ENCODE measurements at places on chromosomes 2 and 18.

- no peaks in the 10 kb centered on the region for H3K4me1 ChIP-seq
- H3K36me3 ChIP-seq: no peaks in the 10 kb centered on the region
- no peak for DNase-seq
- no peaks in the 10 kb centered on the region for H3K27me3 ChIP-seq
- H3K4me3 ChIP-seq: no peak overlapping the region
These were observed 153.1 kb upstream of the THUMPD2 start for GRCh38 chr2:39932198-39932597.

DNA sequence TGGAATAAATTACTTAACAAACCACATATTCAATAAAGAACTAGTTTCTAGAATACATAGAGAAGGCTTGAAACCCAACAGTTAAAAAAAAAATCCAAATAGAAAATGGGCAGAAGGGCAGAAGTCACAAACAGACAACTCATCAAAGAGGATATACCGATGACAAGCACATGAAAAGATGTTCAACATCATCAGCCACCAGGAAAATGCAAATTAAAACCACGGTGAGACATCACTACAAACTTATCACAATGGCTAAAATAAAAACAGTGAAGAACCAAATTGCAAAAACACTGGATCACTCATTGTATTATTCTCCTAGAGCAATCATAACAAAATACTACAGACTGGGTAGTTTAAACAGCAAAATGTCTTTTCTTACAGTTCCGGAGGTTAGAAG lies 14.5 kb downstream of the SESTD1 start:
- DNase-seq: no peak
- H3K4me3 ChIP-seq: no peak overlapping the region
- no peak overlapping the region for H3K27ac ChIP-seq
- no peaks in the 10 kb centered on the region for H3K36me3 ChIP-seq

- no peaks in the 10 kb centered on the region for H3K36me3 ChIP-seq
- no peak overlapping the region for H3K27ac ChIP-seq
- H3K4me3 ChIP-seq: no peak overlapping the region
- no peak for DNase-seq
- H3K4me1 ChIP-seq: peaks cover 5% of the 10 kb centered on the region
These were observed 110.5 kb downstream of the CCDC148 start for GRCh38 chr2:158346032-158346431.

- no peak overlapping the region for H3K27ac ChIP-seq
- H3K36me3 ChIP-seq: no peaks in the 10 kb centered on the region
- no peak overlapping the region for H3K4me3 ChIP-seq
- H3K4me1 ChIP-seq: no peaks in the 10 kb centered on the region
These were observed 246.6 kb upstream of the SESTD1 start for GRCh38 chr2:179511105-179511789.

DNA sequence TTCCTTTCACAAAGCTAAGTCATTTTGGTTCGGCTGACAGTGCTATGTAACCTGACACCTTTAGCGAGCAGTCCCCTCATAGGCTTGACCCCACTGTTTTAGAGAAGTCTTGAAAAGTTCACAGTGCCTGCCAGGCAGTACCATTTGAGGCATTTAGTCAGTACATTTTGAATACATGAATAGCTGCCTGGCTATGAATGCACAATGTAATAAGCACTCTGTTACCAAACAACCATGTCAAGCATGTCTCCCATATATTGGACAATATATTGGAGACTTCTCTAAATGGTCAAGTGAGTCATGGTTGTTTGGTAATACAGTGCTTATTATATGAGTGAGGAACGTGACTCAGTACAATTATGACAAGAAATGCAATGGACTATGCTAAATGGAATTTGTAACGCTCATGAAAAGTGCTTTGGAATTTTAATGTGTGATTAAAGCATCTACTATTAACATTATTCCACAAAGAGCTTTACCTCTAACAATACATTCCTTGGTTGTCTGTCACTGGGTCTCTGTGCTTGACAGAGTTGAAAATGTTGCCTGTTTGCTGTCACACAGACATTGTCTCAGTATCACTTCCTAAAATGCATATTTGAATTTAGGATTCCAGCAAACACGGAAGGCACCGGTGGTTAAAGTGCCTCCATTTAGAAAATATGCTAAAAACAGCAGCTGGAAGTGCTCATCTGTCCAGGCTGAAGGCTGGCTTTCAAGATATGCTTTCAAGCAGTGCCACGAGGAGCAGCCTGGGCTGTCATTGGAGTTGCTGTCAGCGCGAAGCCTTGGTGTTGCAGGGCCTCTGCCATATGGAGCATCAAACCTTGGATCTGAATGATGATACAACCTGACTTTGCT lies 458.6 kb downstream of the FBXO15 start:
- no peaks in the 10 kb centered on the region for H3K36me3 ChIP-seq
- peak; percentile 83 for DNase-seq
- H3K27ac ChIP-seq: peak overlapping the region; percentile 85
- H3K27me3 ChIP-seq: no peaks in the 10 kb centered on the region

GRCh38 chr2:240585101-240585500 lies 1.4 kb upstream of the CAPN10 start:
- DNase-seq: no peak
- peak overlapping the region; percentile 92 for H3K4me3 ChIP-seq
- H3K27me3 ChIP-seq: no peaks in the 10 kb centered on the region
- peaks cover 6% of the 10 kb centered on the region for H3K36me3 ChIP-seq
- peaks cover 6% of the 10 kb centered on the region for H3K4me1 ChIP-seq
- H3K27ac ChIP-seq: no peak overlapping the region

All from cardiac muscle cell (in vitro differentiated cells and primary cell).